M059J (cell line): ENCODE measurements at places on chromosomes 11 and 22. TPM values are rescaled to one million over a fixed set of nuclear protein-coding genes. Genes with fewer than 3 reads are reported as not detected.
A peak's percentile ranks its signal among the peaks of the same experiment; 100 is the strongest.

The CSNK2A3 gene
- 2.5 and 3.1 TPM in 2 replicates for total RNA-seq

The MORC2 gene
- 7.8 and 21.6 TPM in 2 replicates for total RNA-seq

The IFITM2 gene
- total RNA-seq = 80.0 and 89.8 TPM in 2 replicates

The ANKK1 gene
- not detected in 2 replicates for total RNA-seq

The KCNE3 gene
- total RNA-seq = 0.10 TPM in 1 of 2 replicates, not detected in the other

The RIBC2 gene
- 6.4 and 9.5 TPM in 2 replicates for total RNA-seq

The MUC15 gene
- total RNA-seq = 1.6 and 6.0 TPM in 2 replicates

The BATF2 gene
- total RNA-seq = 5.9 and 6.2 TPM in 2 replicates

The VPREB3 gene
- not detected in 2 replicates for total RNA-seq

- no peak for DNase-seq
Observed at GRCh38 chr11:14329702-14330101, 29.3 kb downstream of the RRAS2 start.

DNA sequence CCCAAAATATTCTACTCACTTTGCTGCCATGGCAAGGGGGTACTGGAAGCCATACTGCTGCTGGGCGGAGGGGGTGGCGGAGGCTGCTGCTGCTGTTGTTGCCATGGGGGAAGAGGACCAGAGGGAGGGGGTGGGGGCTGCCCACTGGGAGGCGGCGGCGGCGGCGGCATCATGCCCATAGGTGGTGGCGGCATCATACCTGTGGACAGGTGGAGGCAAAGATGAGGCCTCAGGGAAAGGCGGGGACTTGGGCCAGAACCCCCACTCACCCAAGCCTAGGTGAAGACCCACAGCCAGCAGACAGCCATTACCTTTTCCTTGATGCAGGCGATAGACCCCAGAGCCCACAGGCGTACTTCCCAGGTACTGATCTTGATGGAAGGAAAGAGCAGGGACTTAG lies 7.1 kb upstream of the PYGM start:
- no peak for DNase-seq

DNA sequence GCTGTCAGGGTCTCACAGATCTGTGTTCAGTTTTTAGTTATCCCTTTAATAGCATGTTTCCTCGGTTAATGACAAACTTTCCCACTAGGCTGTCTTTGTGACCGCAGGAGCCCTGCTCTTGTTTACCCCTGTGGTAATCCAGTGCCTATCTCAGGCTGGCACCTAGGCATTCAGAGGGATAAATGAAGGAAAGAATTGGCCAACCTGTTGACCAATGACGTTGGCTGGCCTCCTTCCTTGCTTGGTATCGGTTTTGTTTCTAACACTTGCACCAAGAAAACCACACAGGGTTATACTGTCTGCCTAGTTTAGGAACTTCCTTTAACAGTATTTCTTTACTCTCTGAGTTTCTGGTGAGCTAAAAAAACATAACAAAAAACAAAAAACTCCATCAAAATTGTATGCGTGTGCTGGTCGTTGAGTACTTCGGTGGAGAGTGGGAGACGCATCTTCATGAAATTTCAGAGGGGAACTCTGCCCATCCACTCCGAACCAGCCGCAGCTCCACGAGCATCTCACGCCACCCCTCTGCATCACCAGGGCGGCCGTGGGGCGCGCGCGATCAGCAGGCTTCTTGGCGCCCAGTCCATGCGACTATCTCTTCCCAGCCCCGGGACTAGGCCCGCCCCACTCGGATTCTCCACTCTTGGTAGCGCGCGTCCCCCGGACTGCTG lies 563 bp upstream of the ENDOD1 start:
- DNase-seq = no peak

GRCh38 chr11:123577081-123577598 lies 77.3 kb downstream of the SCN3B start:
- peak; percentile 19 for DNase-seq

- DNase-seq = no peak
Observed at GRCh38 chr11:133573081-133573480, 40.8 kb upstream of the OPCML start.

- no peak for DNase-seq
Observed at GRCh38 chr11:21602699-21603098, 590.2 kb upstream of the ANO5 start.

GRCh38 chr22:41343300-41343699 lies 38.4 kb upstream of the TEF start:
- no peak for DNase-seq

DNA sequence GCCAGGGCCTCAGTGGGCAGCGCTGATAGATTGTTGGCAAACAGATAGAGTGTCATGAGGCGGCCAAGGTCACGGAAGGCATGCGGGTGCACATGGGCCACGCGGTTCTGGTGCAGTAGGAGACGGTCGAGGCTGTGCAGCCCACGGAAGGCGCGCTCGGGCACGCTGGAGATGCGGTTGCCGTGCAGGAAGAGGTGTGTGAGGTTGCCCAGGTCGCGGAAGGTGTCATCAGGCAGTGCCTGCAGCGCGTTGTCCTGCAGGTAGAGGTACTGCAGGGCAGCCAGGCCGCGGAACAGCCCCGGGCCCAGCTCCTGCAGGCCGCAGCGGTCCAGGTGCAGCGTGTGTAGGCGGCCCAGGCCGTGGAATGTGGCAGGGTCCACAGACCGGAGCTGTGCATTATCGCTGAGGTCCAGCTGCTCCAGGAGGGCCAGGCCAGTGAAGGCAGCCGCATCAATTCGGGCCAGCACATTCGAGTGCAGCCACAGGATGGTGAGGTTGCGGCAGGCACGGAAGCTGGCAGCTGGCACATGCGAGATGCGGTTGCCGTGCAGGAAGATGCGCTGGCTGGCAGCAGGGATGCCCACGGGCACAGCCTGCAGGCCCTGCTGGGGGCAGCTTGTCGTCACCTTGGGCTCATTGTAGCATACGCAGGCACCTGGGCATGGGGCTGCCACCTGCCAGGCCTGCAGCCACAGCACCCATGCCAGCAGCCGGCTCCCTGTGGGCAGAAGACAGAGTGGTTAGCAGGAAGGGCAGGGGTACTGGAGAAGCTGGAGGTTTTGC lies 25.5 kb downstream of the RTN4R start:
- no peak for DNase-seq

DNA sequence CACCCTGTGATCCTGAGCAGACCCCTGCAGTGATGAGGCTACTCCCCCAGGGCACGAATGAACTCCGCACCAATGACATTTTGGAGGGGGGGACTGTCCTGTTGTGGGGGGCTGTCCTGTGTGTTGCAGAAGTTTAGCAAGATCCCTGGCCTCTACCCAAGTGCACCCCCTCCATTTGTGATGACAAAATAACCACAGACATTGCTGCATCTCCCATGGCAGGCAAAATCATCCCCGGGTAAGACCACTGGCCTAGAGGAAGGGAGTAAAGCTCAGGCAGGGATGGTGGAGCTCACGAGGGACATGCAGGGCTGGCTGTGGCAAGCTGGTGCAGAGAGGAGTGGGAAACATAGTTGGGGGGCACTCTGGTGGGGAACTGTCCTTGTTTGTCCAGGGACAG lies 40.6 kb downstream of the NECTIN1 start:
- no peak for DNase-seq

- peak; percentile 40 for DNase-seq
Observed at GRCh38 chr11:103618528-103618927, 417.9 kb upstream of the DDI1 start.

DNA sequence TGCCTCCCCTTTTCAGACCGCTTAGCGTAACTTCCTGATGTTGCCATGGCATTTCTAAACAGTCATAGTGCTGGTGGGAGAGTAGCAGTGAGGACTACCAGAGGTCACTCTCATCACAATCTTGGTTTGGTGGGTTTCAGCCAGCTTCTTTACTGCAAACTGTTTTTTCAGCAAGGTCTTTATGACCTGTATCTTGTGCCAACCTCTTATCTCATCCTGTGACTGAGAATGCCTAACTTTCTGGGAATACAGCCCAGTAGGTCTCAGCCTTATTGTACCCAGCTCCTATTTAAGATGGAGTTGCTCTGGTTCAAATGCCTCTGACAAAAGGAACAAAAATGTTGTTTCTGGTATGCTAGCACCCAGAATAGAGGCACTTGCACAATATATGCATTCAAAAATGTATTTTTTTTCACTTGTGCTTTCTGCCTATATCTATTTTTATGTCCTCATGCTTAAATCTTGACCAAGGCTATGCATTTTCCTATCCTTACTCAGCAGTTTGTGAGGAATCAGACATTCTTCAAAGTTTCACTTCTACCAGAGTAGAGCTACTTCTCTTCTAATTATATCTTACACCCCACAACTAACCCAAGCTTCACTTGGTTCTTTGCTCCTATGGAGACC lies 16.1 kb upstream of the OR51M1 start:
- peak; percentile 89 for DNase-seq

DNA sequence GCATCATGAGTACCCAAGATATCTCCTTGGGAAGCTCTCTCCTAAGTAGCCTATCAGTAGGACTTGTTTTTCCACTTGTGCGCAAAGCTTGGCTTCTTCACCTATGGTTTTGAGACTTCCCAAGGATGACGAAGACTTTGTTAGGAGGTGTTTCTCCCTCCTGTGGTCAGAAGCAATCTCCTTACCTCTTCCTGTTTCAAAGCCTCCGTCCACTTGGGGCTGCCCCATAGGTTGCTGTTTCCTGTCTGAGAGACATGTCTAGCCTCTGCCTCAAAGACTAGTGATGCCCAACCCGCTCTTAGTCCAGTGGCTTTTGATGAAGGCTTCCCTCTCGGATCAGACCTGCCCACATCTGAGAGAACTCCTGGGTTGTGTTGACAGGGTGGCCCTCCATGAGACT lies 92.9 kb downstream of the TRAF6 start:
- no peak for DNase-seq

- no peak for DNase-seq
Observed at GRCh38 chr11:134474942-134475341, 62.9 kb upstream of the B3GAT1 start.
